Stimulated activated CD8-positive, alpha-beta memory T cell treated with anti-CD3 and anti-CD28 coated beads, Interleukin-12 subunit alpha, Interleukin-12 subunit beta, amount 100 ng/mL, for 4 hours (primary cell): ENCODE measurements at places on chromosomes 12 and 14.

GRCh38 chr14:72480464-72481243, 413.2 kb downstream of the DPF3 start:
- no peak for DNase-seq

DNA sequence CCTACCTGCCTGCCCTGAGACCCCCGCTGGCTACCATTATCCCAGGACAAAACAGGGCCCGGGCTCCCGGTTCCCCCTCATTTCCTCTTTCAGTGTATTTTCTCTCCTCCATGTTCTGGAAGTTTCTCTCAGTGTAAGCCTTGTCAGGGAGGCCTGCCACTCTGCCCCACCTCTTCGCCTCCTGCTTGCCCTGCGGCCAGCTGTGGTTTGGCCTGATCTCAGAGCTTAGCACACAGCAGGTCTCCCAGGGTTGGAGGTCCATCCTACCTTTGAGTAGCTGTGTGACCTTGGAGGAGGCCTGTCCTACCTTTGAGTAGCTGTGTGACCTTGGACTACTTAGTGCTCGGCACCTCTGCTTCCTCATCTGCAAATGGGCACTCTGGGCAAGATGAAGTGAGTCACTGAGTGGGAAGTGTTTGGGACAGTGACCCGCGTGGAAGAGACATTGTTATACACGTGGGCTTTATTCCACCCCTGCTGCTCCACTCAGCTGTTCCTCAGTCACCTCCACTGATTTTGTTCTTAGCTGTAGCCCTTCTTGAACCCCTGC, 212.7 kb downstream of the ZFP36L1 start:
- no peak for DNase-seq

GRCh38 chr12:105235281-105235731, 668 bp downstream of the APPL2 start:
- DNase-seq = no peak

- DNase-seq = no peak
These were observed 12.1 kb downstream of the CNOT2 start for GRCh38 chr12:70255311-70255710.

DNA sequence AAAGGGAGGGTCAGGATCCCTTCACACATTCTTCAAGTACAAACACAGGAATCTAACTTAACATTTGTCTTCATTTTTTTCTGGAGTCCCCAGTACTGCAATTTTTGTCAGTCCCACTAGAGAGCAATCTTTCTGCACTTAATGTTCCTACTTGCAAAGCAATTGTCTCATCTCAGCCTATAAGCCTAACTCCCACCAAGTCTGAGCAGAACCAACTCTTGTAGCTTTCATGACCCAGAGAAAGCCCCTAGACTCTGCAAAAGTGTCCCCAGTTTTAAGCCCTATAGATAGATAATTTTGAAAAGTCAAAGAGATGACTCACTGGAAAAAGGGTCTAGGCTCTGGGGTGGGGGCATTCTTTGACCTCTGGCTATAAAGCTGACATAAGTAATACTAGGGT, 1.8 kb upstream of the ZBTB39 start:
- no peak for DNase-seq

- DNase-seq = no peak
These were observed 181.3 kb upstream of the FKBP4 start for GRCh38 chr12:2613326-2614073.

- no peak for DNase-seq
These were observed 31.8 kb downstream of the PPFIA2 start for GRCh38 chr12:81727391-81727790.

DNA sequence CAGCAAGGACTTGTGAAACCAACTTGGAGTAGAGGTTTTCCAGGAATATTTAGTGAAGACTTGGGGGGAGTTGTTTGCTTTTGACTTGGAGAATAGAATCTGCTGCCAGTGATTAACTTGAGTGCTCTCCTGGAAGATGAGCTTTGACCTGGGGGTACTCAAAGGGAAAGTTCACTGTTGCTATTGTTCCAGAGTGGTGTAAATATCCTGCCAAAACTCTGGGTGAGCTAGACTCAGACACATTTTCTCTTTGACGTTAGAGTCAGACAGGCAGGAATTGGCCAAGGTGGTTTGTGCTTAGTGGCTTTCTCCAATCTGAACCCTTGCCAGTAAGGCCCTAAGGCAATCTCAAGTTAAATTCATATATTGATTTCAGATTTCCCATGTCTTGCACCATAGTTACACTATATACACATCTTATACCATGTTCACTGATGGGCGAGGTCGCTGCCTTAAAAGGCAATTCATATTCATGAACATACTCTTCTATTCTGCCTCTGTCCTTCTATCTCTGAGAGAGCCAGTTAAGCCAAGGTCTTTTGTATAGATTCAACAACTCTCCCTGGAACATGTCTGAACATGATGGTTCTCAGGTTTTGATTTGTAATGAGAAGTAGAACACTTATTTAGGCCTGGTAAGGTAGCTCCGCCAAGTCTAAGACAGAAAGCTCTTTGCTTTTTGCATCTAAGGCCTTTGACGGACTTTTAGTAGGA, 204.6 kb upstream of the SLC38A2 start:
- no peak for DNase-seq

DNA sequence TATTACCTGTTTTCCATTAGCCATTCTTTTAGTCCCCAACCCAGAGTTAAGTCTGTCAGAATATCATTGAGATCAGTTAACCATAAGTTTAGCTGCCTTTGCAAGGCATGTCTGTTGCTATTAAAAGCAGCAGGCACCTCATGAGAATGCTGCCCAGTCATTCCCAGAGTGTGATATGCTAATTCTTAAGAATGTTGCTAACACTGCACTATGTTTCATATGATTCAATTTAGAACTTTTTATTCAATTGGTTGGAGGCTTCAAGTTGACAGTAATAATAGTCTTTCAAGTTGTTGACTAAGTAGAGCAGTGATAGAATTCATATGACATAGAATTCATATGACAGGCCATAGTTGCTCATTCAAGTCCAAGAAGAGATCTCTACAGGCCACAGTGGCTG, 292.3 kb downstream of the FUT8 start:
- DNase-seq = no peak

DNA sequence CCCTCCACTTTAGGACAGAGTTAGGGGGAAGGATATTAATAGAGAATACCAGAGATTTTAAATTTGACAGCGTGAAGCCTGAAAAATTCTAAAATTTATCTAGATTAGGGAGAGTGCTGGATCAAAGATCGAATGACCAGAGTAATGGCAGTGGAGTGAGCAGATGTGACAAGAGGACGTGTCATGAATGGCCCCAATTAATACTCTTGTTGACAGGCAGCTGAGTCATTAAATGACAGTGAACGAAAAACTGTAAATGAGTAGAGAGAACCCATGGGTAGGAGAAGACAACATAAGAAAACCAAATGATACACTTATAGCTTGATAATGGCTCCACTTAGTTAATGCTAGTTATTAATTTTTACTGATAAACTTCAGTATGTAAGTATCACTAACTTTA, 73.9 kb upstream of the PLEKHA5 start:
- no peak for DNase-seq

DNA sequence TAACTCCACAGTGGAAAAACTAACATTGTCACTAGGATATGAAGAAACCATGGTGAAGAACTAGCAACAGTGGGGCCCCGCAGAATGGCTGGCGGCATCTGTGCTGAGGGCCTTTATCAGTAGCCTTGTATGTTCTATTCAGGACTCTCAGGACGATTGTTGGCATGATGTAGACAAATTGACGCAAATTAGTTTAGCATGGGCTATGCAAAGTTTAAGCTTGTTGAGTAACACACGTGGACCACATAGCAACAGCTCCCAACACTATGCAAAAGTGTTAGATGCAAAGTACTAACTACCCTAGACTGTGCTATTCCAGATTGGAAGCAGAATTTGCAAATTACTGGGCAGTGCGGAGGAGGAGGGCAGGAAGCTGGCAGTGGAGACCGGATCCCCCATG, 38.2 kb upstream of the TMEM263 start:
- DNase-seq = no peak

- DNase-seq = no peak
These were observed 69.6 kb downstream of the NINJ2 start for GRCh38 chr12:593396-594270.

DNA sequence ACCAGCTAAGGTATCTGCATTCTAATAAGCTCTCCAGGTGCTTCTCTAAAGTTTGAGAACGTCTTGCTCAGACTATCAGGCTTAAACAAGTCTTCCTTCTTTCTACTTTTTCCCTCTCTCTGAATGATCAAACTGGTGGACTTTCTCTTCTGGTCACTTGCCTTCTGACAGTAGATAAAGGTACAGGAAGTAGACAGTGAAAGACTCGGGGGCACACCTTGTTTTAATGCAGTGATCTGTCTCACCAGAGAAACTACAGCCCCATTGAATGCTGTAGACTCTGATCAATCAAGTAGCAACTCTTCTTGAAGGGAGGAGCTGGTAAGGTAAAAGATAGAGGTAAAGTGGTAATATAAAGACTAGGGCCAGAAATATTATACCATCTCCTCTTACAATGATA, 48.1 kb upstream of the ATXN7L3B start:
- DNase-seq = no peak

- no peak for DNase-seq
These were observed 10.9 kb downstream of the CCDC92 start for GRCh38 chr12:123961585-123962345.

- DNase-seq = no peak
These were observed at the start of gene DPPA3 for GRCh38 chr12:7711133-7711532. TSS of gene DPPA3 (plus strand) at chr12:7711433. CDS start at chr12:7711571, 138 bp downstream.

DNA sequence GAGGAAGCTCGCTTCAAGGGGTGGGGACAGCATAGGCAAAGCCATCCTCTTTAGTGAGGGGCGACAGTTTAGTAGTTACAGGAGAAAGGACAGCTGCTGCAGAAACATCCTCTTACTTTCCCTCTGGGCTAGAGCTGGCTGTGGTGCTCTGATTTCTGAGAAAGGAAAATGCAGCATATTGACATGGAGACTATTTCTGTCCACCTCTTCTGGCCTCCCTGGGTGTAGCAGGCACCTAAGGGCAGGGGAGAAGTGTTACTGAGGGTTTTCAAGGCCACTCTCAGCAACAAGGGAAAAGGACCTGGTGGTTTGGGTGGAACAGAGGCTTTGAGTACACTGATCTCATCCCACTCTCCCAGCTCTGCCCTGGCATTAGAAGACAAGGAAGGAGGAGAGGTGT, 40.0 kb upstream of the CTDSP2 start:
- no peak for DNase-seq

GRCh38 chr14:59277659-59278058, 89.2 kb downstream of the DAAM1 start:
- DNase-seq = no peak

- DNase-seq = no peak
These were observed 80.4 kb upstream of the KCNA1 start for GRCh38 chr12:4829161-4829792.

- DNase-seq = no peak
These were observed 29.3 kb upstream of the ANKRD9 start for GRCh38 chr14:102538602-102539543.

DNA sequence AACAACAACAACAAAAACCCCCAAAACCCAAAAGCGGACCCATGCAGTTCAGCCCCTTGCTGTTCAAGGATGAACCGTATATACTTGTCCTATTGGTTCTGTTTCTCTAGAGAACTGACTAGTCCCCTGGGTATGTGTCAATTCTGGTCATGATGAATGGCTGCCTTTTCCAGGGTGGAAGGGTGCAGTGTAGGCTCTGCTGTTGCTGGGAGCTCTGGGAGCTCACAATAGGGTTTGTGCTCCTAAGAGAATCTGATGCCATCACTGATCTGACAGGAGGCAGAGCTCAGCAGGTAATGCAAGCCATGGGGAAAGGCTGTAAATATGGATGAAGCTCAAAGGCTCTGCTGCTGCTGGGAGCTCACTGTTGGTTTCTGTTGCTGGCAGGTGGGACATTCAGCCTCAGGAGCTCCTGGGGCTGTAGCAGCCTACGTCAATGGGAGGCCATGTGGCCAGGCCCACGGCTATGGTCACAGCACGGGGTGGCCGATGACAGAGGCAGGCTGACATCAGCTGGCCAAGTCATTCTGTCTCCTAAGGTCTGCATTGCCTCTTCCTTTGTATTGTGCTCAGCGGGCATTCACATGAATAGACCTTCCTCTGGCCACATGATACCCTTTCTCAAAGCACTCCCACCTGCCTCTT, 37.9 kb downstream of the DLK1 start:
- DNase-seq = no peak

DNA sequence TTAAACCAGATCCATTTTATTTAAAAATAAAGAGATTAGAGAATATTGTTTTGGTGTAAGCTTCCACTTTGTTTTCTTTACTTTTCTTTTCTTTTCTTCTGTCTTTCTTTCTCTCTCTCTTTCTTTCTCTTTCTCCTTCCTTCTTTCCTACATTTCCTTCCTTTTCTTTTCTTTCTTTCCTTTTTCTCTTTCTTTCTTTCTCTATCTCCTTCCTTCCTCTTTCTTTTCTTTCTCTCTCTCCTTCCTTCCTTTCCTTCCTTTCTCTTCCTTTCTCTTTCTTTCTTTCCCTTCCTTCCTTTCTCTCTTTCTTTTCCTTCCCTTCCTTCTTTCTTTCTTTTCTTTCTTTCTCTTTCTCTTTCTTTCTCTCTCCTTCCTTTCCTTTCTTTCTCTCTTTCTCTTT, 100.8 kb downstream of the TMTC3 start:
- DNase-seq = no peak

GRCh38 chr12:120834489-120835303, 69.5 kb downstream of the SPPL3 start:
- no peak for DNase-seq

DNA sequence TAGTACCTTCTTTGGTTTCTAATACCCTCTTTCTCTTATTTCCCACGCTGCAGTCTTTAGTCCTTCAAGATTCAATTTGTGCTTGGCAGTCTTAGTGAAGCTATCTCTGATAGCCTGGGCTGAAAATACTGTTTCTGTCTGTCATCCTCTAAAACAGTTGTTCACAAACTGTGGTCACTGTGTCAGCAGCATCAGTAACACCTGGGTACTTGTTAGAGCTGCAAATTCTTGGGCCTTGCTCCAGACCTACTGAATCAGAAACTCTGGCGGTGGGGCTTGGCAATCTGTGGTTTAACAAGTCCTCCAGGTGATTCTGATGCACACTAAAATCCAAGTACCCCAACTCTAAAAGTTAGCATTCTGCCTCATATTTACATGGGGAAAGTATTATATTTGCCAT, 217.5 kb upstream of the SEL1L start:
- DNase-seq = no peak

- no peak for DNase-seq
These were observed 18.4 kb downstream of the COA8 start for GRCh38 chr14:103581206-103581605.
